Neural progenitor cell (in vitro differentiated cells): ENCODE measurements at places on chromosomes 12 and 14. TPM values are rescaled to one million over a fixed set of nuclear protein-coding genes. Genes with fewer than 3 reads are reported as not detected.

GRCh38 chr12:103600967-103601728 is 14.1 kb downstream of the STAB2 start:
- DNase-seq, result no peak

DNA sequence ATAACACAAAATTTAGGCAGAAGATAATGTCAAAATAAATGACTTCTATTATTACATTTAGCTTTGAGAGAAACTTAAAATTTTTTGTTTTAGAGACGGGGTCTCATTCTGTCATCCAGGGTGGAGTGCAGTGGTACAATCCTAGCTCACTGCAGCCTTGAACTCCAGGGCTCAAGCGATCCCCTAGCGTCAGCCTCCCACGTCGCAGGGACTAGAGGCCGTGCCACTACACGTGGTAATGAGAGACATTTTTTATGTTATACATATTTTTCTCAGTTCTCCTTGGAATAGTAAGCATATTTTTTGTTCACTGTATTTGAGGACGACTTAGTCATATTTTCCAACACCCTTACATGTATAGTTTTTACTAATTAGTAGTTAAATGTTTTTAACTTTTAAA is 21.5 kb upstream of the NUDT4 start:
- no peak for DNase-seq

DNA sequence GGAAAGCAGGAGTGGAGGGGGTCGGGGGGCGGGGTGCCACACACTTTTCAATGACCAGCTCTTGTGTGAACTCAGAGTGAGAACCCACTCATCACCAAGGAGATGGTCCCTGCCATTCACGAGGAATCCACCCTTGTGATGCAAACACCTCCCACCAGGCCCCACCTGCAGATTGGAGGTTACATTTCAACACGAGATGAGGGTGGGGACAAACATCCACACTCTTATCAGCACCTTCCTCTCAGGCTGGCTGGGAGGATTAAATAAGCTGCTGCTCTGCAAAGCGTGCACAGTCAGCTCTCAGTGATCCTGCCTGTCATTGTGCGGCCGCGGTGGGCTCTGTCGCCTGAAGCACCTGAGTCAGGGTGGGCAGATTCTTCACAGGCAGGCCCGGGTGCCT is 39.7 kb downstream of the AACS start:
- no peak for DNase-seq

DNA sequence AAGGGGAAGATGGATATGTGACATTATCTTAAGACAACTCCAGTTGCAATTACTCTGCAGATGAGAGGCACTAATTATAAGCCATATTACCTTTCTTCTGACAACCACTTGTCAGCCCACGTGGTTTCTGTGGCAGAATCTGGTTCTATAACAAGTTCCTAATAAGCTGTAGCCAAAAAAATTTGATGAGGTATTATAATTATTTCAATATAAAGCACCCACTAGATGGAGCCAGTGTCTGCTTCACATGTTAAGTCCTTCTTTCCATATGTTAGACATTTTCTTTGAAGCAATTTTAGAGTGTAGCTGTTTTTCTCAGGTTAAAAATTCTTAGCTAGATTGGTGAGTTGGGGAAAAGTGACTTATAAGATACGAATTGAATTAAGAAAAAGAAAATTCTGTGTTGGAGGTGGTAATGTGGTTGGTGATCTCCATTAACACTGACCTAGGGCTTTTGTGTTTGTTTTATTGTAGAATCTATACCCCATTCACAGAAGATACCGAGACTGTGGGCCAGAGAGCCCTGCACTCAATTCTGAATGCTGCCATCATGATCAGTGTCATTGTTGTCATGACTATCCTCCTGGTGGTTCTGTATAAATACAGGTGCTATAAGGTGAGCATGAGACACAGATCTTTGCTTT is 36.9 kb downstream of the PSEN1 start:
- DNase-seq, result peak; percentile 35

DNA sequence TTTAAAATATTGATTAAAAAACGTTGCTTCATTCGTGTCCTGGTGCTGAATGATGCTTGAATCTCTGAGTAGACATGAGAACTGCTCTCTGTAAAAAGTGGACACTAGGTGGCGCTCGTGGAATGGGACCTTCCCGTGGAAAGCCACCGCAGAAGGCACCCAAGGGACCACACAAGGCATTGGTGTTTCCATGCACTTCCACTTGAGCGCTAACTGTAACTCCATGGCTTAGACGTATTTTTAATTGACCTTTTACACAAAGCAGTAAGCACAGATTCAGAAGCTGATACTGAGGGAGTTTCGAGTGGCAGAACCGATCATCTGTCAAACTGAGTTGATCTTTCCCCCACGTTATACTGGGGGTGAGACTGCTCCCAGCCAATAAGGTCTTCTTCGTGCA is 135.3 kb downstream of the PRKCH start:
- peak; percentile 85 for DNase-seq

GRCh38 chr12:33639975-33640374 is 200.4 kb upstream of the SYT10 start:
- no peak for DNase-seq

GRCh38 chr12:29427964-29428363 is 47.0 kb upstream of the ERGIC2 start:
- DNase-seq, result peak; percentile 23

DNA sequence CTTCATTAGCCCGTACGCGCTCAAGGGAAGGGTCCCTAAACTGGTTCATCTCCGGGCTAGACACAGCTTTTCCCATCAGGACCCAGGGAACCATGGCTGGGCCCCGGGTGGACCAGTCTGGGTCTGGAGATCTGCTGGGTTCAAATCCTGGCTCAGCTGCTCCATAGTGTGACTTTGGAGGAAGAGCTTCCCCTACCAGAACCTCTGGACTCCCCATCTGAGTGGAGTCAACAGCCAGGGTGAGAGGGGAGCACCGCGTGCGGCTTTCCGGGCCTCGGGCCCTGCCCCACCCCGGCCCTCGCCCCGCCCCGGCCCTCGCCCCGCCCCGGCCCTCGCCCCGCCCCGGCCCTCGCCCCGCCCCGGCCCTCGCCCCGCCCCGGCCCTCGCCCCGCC is 41.2 kb downstream of the BEGAIN start:
- DNase-seq, result no peak

GRCh38 chr12:47819138-47819895 is 386 bp downstream of the HDAC7 start:
- DNase-seq, result peak; percentile 85

GRCh38 chr12:104957719-104958000 is 430 bp downstream of the SLC41A2 start:
- DNase-seq, result no peak

DNA sequence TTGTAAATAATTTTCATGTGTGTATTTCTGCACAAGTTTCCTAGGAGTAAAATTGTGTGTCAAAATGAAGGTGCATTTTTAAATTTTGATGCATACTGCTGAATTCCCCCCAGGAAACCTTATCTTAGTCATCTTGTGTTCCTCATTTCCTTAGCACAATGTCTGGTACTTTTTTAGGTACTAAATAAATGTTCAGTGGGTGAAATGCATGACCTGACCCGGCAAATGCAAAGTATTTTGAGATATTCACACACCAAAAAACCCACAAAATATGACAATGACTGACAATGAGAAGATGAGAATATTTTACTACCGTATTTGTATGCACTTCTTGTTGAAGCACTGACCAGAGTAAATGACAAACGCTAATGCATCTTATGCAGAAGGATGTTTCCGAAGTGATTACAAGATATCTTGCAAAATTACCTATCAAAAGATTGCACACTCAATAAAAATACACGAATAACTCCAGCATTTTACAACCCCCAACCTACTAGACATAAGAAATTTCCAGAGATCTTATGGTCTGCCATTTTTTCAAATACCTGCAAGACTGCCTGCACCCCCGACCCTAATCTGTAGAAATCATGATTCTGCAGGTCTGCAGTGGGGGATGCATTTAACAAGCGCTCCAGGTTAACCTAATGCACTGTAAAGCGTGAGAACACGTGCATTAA is 895 bp upstream of the PRKAB1 start:
- DNase-seq, result no peak

DNA sequence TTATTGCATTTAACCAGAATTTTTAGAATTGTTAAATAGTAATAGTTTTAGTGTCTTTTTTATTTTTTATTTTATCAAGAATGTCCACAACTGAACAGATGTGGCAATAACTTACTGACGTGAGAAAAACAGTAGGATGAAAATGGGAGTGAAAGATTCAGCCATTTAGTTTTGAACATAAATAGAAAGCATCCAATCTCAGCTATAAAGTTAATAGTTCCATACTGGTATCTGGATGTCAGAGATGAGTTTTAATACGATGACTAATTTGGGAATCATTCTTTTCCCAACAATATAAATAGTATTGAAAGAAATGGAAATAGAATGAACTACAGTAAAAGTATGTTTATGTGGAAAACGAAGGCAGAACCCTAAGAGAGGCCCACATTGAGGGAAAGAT is 159.4 kb downstream of the EPS8 start:
- no peak for DNase-seq

DNA sequence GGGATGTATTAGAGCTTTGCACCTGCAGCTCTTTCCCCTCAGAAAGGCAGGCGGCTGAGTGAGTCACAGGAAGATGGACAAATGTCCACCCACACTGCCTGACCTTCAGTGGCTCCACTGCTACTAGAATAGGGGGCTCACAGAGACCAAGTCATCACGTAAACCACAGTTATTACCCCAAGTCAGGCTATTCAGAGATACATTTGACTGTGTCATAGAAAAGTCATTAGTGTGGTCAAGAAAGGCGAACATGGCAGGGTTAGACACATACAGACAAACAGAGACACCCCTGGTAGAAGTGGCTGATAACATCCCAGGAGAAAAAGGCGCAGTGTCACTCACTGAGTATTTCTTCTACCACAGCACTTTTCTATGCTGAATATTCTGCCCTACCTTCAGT is 36.0 kb downstream of the GCH1 start:
- DNase-seq, result no peak

- DNase-seq, result no peak
Observed at GRCh38 chr14:50357124-50357523, 39.6 kb downstream of the CDKL1 start.

- no peak for DNase-seq
Observed at GRCh38 chr12:123723765-123724164, 11.6 kb downstream of the ATP6V0A2 start.

- no peak for DNase-seq
Observed at GRCh38 chr14:64715146-64715627, 11.0 kb downstream of the PLEKHG3 start.

DNA sequence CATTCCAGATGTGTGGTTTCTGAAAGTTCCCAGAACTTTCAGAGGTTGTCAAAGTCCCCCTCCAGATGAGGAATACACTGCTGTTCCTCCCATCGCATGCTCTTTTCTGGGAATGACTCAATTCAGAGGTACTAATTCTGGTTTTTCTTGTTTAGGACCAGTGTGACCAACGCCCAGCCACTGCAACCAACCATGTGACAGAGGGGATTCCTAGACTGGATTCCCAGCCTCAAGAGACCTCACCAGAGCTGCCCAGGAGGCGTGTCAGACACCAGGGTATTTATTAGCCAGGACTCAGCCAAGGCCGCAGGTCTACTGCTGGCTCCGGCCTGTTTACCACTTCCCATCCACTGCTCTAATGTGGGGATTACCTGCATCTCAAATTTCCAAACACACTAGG is 24.2 kb downstream of the TRAFD1 start:
- no peak for DNase-seq

- DNase-seq, result peak; percentile 61
Observed at GRCh38 chr14:62934439-62934838, 110.8 kb downstream of the KCNH5 start.

DNA sequence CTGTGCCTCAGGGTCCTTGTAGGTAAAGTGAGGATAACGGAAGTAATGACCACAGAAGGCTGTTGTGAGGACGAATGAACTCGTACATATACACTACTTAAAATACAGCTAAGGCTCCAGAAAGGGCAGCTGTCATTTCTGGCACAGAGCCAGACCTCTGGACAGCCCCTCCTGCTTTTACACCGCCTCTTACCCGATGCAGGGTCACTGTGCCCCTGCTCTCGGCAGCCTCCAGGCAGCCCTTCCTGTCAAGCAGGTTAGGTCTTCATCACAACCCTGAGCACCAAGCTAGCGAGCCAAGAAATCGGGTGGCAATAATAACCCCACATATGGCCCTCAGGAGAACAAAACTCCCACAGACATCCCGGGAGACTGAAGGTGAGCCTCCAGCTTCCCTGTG is 8.5 kb downstream of the TMEM229B start:
- no peak for DNase-seq

DNA sequence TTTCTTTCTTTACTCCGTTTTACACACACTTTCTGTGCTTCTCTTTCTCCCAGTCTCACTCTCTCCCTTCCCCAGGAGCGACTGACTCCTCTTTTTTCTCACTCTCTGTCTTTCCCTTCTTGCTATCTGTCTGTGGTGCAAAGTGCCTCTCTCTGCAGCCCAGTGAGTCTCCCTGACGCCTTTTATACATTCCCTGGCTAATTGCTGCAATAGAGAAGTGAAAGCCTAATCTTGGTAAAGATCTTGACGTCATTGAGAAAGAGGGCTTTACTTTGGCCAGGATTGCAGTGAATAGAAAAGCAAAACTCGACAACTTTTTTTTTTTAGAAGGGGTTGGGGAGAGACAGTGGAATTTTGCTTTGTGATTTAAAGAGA is 706 bp upstream of the DIO2 start:
- DNase-seq, result peak; percentile 40

DNA sequence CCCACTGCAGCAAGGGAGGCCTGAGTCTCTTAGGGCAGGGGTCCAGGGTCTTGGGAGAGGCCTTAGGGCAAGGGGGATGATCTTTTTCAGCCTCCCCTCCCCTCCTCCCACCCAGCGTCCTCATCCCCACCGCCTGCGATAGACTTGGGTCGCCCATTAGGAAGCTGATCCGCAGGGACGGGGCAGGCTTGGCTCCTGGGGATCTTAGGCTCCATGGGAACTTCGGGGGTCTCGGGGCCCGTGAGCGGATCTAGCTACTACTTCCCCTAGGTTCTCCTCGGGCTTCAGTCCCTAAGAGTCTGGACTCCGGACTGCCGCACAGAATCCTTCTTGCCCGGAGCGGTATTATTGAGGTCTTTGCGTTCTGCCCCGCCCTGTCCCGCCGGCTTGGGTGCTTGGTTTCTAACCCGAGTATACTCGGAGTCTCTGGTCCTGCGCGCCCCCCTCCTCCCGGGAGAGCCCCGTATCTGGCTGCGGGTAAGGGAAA is 2.2 kb upstream of the PTHLH start:
- DNase-seq, result peak; percentile 24

GRCh38 chr14:96088481-96088880 is 49.3 kb downstream of the C14orf132 start:
- DNase-seq, result no peak

- no peak for DNase-seq
Observed at GRCh38 chr14:49972131-49972671, 79.3 kb downstream of the ARF6 start.

- no peak for DNase-seq
Observed at GRCh38 chr14:73289308-73289707, 52.0 kb downstream of the PAPLN start.

- DNase-seq, result no peak
Observed at GRCh38 chr14:48430805-48431204, 755.4 kb upstream of the MDGA2 start.

The RFLNA gene
- 1.4 and 2.8 TPM in 2 replicates for total RNA-seq

The SLC2A13 gene
- 10.5 and 11.1 TPM in 2 replicates for total RNA-seq

The ALDH1L2 gene
- 0.13 and 0.68 TPM in 2 replicates for total RNA-seq

The TSPAN8 gene
- total RNA-seq, result not detected in 2 replicates

The ADAMTS20 gene
- total RNA-seq, result 8.6 and 10.9 TPM in 2 replicates

The GLI1 gene
- 0.12 and 0.71 TPM in 2 replicates for total RNA-seq

The CLEC12A gene
- not detected in 2 replicates for total RNA-seq

The WNT1 gene
- total RNA-seq, result 0.56 TPM in 1 of 2 replicates, not detected in the other

The SAMD15 gene
- 2.2 and 2.4 TPM in 2 replicates for total RNA-seq

The CD27 gene
- total RNA-seq, result 0.43 TPM in 1 of 2 replicates, not detected in the other

The FAM161B gene
- 0.13 and 1.4 TPM in 2 replicates for total RNA-seq

The PAH gene
- 0.06 and 0.07 TPM in 2 replicates for total RNA-seq

The PLCZ1 gene
- total RNA-seq, result not detected in 2 replicates

The RASSF8 gene
- 53.9 and 77.0 TPM in 2 replicates for total RNA-seq

The TAS2R50 gene
- 2.4 and 12.1 TPM in 2 replicates for total RNA-seq

The LDHB gene
- 1,385 and 1,973 TPM in 2 replicates for total RNA-seq
